Fibroblast of pulmonary artery (primary cell): ENCODE measurements at places on chromosomes 1 and 21.

GRCh38 chr1:31507676-31508530 lies 68.4 kb upstream of the TINAGL1 start:
- no peak for DNase-seq

- no peak for DNase-seq
Measured at GRCh38 chr1:211009944-211010343, 124.0 kb downstream of the KCNH1 start.

- no peak for DNase-seq
Measured at GRCh38 chr1:179810367-179810715, 67.2 kb downstream of the FAM163A start.

- DNase-seq = peak; percentile 23
Measured at GRCh38 chr1:203511513-203511912, 17.6 kb downstream of the OPTC start.

GRCh38 chr1:2801535-2802291 lies at the start of gene TTC34:
Gene TTC34 (minus strand): TSS chr1:2801693. CDS start chr1:2800827, 866 bp downstream.
- DNase-seq = no peak

- no peak for DNase-seq
Measured at GRCh38 chr1:44389437-44389836, 15.6 kb upstream of the RNF220 start.

- DNase-seq = no peak
Measured at GRCh38 chr1:39683591-39684312, 7.5 kb downstream of the HPCAL4 start.

- peak; percentile 6 for DNase-seq
Measured at GRCh38 chr1:184745110-184745509, 9.5 kb downstream of the EDEM3 start.

DNA sequence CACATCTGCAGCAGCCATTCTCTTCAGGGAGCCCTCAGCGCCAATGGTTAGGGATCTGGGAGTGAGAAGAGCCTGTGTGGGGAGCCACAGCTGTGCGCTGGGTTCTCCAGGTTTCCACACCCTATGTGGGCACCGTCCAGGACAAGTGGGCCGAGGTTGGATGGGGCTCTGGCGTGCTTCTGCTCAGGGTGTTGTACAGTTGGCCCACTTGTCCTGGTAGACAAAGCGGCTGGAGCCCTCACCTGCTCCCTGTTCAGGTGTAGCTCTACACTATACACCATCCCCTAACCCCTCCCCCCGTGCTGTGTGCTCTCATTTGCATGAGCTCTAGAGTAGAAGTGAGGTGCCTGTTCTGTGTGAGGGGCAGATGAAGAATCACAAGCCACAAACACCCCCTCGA lies 12.2 kb downstream of the SH3BP5L start:
- no peak for DNase-seq
